ENCODE measurements at places on chromosomes 5 and 9. TPM values are rescaled to one million over a fixed set of nuclear protein-coding genes. Genes with fewer than 3 reads are reported as not detected.

DNA sequence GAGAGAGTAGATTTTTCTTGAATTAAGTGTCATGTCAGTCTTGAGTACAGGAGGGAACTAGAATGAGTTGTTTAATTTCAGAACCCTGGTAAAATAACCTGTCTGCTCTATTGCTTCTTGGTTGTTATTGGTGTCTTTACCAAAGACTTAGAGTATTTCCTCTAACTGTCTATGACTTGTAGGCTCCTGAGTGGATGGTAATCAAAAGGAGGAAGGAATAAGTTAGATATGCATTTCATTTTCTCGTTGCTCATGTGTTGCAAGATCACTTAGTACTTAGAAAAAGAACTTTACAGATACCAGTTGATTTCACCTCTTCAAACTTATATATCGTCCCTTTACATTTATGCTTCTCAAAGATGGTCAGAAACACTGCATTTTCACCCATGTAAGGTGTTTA, 31.1 kb downstream of the UHRF2 start:
- DNase-seq, result no peak
- peak overlapping the region; percentile 44 for H3K27ac ChIP-seq
- peaks cover 42% of the 10 kb centered on the region for H3K36me3 ChIP-seq

DNA sequence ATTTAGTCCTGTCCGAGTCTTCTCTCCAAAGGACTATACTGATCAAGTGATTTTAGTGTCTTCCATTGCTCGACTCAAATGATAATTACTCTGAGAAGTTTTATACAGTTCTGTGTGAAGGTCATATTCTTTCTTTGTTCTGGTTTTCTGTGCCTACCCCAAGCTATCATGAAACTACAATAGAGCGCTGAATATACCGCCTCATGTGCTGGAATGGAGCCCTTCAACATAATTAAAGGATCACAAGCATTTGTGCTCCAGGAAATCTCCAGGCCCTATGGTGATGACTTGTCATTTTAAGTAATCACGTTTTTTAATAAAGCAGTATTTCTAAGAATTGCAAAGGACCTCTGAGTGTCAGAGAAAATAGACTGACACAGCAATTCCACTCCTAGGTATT, 10.9 kb upstream of the SLC31A2 start:
- H3K27ac ChIP-seq, result no peak overlapping the region
- H3K27me3 ChIP-seq, result peaks cover 34% of the 10 kb centered on the region
- no peaks in the 10 kb centered on the region for H3K4me1 ChIP-seq
- no peaks in the 10 kb centered on the region for H3K36me3 ChIP-seq

- H3K27me3 ChIP-seq, result no peaks in the 10 kb centered on the region
- H3K36me3 ChIP-seq, result no peaks in the 10 kb centered on the region
- no peak for DNase-seq
- no peaks in the 10 kb centered on the region for H3K4me1 ChIP-seq
- no peak overlapping the region for H3K4me3 ChIP-seq
Observed at GRCh38 chr5:148469501-148469935, 85.8 kb downstream of the FBXO38 start.

- DNase-seq, result no peak
- H3K4me3 ChIP-seq, result no peak overlapping the region
- no peak overlapping the region for H3K27ac ChIP-seq
- no peaks in the 10 kb centered on the region for H3K4me1 ChIP-seq
- no peaks in the 10 kb centered on the region for H3K36me3 ChIP-seq
- H3K27me3 ChIP-seq, result no peaks in the 10 kb centered on the region
Observed at GRCh38 chr5:147412561-147412960, 97.3 kb downstream of the DPYSL3 start.

- no peak overlapping the region for H3K27ac ChIP-seq
- no peaks in the 10 kb centered on the region for H3K36me3 ChIP-seq
Observed at GRCh38 chr9:124688238-124688904, 82.7 kb downstream of the NR6A1 start.

The NRARP gene
- 1.9 TPM for total RNA-seq

The ANKH gene
- total RNA-seq, result 43.3 TPM
